ENCODE measurements at places on chromosomes 3 and 15. TPM values are rescaled to one million over a fixed set of nuclear protein-coding genes. Genes with fewer than 3 reads are reported as not detected.

CAPN7 gene
- 64.1 TPM for total RNA-seq

GOLGA6D gene
- not detected for total RNA-seq

PEX5L gene
- total RNA-seq, result 0.76 TPM

KNL1 gene
- total RNA-seq, result 13.7 TPM

HRG gene
- 0.88 TPM for total RNA-seq
